ENCODE measurements at places on chromosomes 7 and 10. TPM values are rescaled to one million over a fixed set of nuclear protein-coding genes. Genes with fewer than 3 reads are reported as not detected.

The ITGB8 gene
- total RNA-seq: 340 TPM

The CAV2 gene
- 53.4 TPM for total RNA-seq

The CTAGE8 gene
- 0.33 TPM for total RNA-seq

The ZNF503 gene
- 14.0 TPM for total RNA-seq

The PRKAR2B gene
- total RNA-seq: 9.0 TPM

The IDI2 gene
- not detected for total RNA-seq

The SPDYE1 gene
- not detected for total RNA-seq

The GALNT17 gene
- not detected for total RNA-seq

The TMEM248 gene
- total RNA-seq: 131 TPM

The CPXM2 gene
- 4.7 TPM for total RNA-seq

The AGAP6 gene
- total RNA-seq: 5.8 TPM

The MCM7 gene
- total RNA-seq: 202 TPM

The MGMT gene
- total RNA-seq: 19.0 TPM

The GOLGA7B gene
- 6.9 TPM for total RNA-seq

The ACBD7 gene
- under 0.01 TPM for total RNA-seq

The IQUB gene
- under 0.01 TPM for total RNA-seq

The INHBA gene
- total RNA-seq: 1.1 TPM

The FGFBP3 gene
- total RNA-seq: 0.34 TPM

The SDK1 gene
- total RNA-seq: 2.0 TPM

The LIPN gene
- total RNA-seq: not detected

The ENO4 gene
- total RNA-seq: 0.15 TPM

The COL13A1 gene
- not detected for total RNA-seq

The TCF7L2 gene
- total RNA-seq: 4.7 TPM

The OPN1SW gene
- total RNA-seq: not detected

The NEUROD6 gene
- not detected for total RNA-seq

The NKX1-2 gene
- total RNA-seq: under 0.01 TPM

The DRGX gene
- not detected for total RNA-seq

The LRGUK gene
- total RNA-seq: 0.34 TPM

The MMRN2 gene
- total RNA-seq: not detected

The GLI3 gene
- total RNA-seq: 5.5 TPM

The EVX1 gene
- total RNA-seq: not detected

The BICC1 gene
- 1.0 TPM for total RNA-seq

The WNT16 gene
- not detected for total RNA-seq

The LRRTM3 gene
- not detected for total RNA-seq

The PAXIP1 gene
- 11.6 TPM for total RNA-seq

The CFAP58 gene
- 0.15 TPM for total RNA-seq

The CACNA2D1 gene
- total RNA-seq: 18.9 TPM

The KBTBD2 gene
- total RNA-seq: 44.3 TPM

All from melanocyte of skin (primary cell).